ENCODE measurements at places on chromosomes 16 and 17.

DNA sequence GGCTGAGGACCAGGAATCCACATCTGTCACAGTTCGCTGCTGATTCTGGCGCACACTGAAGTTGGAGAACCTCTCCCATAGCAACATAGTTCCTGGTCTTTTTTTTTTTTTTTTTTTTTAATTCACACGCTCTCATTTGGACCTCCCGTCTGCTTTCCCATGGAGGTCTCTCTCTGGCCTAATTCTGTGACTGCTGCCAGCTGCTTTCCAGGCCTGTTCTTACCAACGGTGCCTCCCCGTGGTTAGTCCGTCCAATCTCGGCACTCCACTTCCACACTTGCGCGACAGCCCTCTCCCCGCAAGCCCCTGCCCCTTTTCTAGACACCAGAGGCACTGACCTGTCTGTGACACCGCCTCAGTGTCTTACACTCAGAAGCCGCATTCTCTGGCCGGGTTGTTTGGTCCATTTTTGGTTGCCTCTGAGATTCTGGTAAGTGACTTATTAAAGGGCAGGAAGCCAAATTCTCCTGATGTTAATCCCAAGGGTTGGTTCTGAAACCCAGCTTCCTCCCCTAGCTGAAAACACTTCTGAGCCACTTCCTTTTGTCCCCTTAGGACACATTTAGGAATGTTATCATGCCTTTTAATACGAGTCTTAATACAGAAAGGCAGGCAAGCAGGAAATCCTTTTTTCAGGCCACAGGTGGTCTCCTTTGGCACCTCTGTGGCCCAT, 1.1 kb upstream of the AKTIP start:
- peak; percentile 38 for DNase-seq

- peak; percentile 82 for DNase-seq
Observed at GRCh38 chr16:27230562-27231001, 27.3 kb downstream of the KDM8 start.

- no peak for DNase-seq
Observed at GRCh38 chr17:12831839-12832238, 42.5 kb downstream of the ARHGAP44 start.

DNA sequence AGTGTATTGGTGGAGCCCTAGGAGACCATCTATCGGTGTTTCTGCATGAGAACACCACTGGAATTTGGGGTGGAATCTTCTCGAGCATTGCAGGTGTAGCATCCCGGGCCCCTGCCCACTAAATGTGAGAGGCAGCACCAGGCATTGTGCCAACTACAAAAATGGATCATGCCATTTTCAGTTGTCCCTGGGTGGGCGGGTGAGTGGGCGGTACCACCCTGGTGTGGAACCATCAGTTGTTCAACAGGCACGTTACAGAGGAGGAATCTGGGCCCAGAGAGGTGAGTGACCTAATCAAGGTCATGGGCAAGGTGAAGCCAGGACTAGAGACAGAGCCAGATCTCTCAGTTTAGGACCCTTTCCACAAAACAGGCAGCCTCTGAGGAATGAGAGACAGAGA, 8.8 kb downstream of the PIPOX start:
- no peak for DNase-seq

GRCh38 chr16:79269211-79269863, 331.2 kb downstream of the MAF start:
- DNase-seq, result peak; percentile 86

DNA sequence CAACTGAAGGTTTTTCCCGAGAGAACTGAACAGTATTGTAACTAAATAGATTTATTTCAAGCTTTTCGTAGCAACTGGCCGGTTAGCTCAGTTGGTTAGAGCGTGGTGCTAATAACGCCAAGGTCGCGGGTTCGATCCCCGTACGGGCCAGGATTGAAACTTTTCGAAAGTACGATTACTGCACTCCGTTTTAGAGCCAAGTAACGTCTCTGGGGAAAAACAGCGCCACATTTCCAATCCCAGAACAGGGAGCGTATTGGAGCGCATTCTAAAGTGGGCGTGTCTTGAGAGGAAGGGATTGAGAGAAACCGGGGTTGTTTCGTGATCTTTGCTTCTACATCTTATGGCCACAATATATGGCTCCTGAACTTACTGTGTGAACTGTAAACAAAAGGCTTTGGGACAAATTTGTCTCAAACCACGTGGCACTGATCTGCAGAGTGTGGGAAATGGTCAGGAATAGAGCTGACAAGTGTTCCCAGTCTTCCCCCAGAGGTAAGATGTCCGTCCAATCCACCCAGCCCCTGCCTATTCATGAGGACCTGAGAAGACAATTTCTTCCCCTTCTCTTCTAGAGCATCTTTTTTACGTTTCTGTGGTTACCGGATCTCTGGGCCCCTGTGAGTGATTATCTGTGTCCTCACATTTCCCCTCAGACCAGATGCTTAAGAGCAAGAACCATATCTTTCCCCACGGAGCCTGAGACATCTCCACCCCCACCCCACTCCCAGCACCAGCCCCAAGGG, 2.3 kb downstream of the BORCS6 start:
- peak; percentile 96 for DNase-seq

- peak; percentile 92 for DNase-seq
Observed at GRCh38 chr16:68528686-68529379, 10.3 kb upstream of the ZFP90 start.

DNA sequence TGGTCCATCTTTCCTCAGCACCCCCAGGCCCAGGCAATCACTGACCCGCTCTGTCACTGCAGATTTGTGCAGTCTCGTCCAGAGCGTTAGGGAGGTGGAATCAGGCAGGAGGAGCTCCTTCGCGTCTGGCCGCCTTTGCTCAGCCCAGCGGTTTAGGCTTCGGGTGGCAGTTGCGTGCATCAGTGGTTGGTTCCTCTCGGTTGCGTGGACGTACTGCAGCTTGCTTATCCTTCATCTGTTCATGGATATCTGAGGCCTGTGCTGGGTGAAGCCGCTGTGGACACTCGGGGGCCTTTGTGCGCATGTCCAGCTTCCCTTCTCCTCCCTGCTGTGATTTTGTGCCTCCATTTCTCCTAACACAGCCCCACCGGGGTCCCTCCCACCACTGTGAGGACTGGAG, 4.7 kb upstream of the P2RX1 start:
- DNase-seq, result no peak

DNA sequence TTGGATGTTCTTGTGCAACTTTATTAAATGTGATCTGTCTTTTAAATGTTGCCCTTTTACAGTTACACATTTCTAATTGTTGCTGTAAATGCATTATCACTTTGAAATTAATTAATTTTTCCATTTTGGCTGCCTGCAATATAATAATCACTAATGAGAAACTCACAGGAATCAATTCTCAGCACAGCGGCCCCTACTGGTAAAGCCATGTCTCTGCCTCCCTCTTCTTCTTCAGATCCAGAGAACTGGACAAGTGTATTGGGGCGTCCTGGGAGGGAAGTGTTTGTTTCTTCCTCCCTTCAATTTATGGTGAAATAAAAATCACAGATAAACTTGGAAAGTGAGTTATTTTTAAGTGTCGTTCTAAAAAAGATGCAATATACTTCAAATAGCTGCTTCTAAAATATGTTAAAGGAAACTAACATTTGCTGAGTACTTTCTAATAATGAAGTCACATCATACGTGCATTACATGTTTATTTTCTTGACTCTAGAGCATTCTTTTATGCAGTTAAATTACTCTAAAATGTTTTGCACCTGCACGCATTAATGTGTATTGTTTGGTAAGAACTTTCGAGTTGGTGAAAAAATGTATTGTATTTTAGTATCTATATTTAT, 338.0 kb downstream of the WWOX start:
- DNase-seq, result peak; percentile 43

DNA sequence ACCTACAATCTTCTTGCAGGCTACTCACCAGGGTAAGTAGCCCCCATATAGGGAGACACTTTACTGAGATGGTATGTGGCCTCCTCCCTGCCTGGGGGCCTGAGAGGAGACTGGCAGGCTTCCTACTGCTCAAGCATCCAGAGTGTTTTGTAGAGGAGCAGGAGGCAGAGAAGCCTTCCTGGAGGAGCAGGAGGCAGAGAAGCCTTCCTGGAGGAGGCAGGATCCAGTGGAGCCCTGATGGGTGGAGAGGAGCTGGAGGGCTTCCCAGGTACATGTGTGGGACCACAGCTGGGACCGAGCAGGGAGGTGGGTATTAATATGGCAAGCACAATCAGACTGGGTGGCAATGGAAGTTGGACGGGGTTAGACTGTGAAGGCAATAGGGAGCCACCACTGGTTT, 2.1 kb upstream of the ADGRG5 start:
- DNase-seq, result no peak

GRCh38 chr16:4089251-4089810, 26.9 kb downstream of the ADCY9 start:
- DNase-seq, result no peak

- DNase-seq, result peak; percentile 56
Observed at GRCh38 chr17:59154292-59154720, 680 bp downstream of the SKA2 start.

GRCh38 chr16:20301840-20302239, 25.5 kb downstream of the GP2 start:
- DNase-seq, result no peak

DNA sequence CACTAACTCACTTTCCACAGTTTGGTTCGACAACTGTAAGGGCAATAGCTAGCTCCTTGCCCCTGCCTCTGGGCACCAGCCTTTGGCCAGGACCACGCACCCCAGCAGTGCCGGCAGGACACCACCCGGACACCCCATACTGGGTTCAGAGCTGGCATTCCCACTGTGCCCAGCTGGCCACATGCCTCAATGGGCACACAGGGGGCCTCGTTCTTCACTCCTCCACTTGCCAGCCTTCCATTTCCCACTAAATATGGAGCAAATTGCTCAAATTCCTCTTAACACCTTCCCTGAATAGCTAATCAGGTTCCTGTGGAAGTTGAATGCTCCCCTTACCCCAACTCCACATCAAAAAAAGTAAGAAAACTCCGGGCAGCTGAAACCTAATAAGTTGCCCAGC, 52.5 kb downstream of the PIPOX start:
- no peak for DNase-seq

- DNase-seq, result no peak
Observed at GRCh38 chr17:58088624-58089023, 5.4 kb downstream of the DYNLL2 start.

Data from activated CD4-positive, alpha-beta T cell treated with anti-CD3 and anti-CD28 coated beads for 48 hours (primary cell).